ENCODE measurements at places on chromosomes 12 and 14.

DNA sequence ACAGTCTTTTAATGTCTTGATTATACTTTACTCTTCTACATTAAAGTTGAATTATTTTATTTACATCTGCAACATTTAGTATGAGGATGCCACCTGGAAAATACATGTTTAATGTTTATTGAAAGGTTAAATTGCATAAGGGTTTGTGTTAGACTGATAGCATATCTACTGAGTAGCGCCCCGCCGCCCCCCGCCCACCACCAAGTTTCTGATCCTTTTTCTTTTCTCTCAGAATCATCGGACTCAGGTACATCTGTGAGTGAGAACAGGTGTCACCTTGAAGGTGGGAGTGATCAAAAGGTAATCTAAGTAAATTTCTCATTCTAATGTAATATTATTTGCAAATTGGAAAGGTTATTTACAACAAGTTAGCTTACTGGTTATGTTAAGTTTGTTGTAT, 16.2 kb downstream of the MDM2 start:
- DNase-seq = no peak

DNA sequence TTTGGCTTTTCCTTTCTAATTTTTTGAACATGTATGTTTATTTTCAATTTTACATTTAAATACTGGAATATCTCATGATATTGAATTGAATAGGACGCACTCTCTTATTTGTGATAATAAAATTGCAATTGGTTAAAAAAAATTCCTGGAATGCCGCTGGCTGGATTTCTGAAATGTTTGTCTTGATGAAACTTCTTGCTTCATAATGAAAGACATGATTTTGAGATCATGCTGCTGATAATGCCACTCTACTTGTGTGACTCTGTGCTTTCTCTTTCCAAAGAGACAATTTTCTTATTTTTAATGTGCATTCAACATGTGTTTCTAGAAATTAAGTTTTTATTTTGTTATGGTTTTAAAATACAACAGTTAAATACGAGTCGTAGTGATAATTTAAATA, 465.7 kb upstream of the FAR2 start:
- no peak for DNase-seq

GRCh38 chr12:113551563-113551962, 79.9 kb upstream of the LHX5 start:
- DNase-seq = no peak

DNA sequence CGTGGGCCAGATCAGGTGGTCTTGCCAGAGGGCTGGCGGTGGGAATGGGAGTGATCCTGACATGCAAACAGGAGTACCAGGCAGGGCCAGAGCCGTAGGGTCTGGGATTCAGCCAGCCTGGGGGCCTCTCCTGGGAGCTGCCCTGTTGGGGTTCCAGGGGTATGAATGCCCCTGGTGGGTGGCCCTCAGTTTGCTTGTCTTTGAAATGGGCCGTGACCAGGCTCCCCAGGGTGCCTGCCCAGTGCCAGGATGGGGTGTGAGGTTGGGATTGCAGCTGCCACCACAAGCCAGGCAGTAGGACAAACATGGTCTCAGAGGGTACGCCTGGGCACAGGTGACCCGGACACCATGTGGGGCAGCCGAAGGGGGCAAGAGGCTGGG, 168.8 kb downstream of the KIF26A start:
- no peak for DNase-seq

GRCh38 chr12:4552191-4552590, 9.8 kb upstream of the DYRK4 start:
- no peak for DNase-seq

DNA sequence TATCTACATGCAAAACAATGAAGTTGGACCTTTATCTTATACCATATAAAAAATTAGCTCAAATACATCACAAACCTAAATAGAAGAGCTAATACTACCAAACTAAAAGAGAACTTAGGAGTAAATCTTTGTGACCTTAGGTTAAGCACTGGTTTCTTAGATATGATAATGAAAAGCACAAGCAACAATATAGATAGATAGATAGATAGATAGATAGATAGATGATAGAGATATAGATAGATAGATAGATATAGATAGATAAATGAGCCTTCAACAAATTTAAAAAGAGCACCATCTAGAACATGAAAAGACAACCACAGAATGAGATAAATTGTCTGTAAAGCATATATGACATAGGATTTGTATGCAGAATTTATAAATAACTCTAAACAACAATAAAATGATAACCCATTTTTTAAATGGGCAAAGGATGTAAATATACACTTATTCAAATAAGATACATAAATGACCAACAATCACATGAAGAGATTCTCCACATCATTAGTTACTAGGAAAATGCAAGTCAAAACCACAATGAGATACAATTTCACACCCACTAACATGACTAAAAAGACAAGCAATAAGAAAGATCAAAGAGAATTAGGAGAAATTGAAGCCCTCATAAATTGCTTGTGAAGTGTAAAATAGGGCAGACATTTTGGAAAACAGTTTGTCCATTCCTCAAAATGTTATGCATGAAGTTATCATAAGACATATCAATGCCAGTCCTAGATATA, 293.7 kb downstream of the BTG1 start:
- no peak for DNase-seq

- no peak for DNase-seq
Observed at GRCh38 chr14:105247715-105248367, 492 bp upstream of the BTBD6 start.

DNA sequence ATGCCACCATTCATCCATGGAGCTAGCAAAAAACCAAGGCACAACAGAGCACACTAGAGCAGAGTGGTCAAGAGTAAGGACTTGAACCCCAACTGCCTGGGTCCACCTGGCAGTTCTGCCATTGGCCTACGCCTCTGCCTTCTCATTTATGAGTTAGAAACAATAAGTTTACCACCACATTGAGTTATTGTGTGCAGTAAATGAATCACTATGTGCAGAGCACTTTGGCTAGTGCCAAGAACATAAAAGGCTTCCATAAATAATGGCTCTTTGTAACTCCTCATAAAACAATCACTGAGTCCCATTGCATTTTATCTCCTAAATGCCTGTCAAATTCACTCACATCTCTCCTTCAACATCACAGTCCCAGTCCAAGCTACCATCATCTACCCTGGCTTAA, 86.3 kb downstream of the OTX2 start:
- DNase-seq = peak; percentile 19

DNA sequence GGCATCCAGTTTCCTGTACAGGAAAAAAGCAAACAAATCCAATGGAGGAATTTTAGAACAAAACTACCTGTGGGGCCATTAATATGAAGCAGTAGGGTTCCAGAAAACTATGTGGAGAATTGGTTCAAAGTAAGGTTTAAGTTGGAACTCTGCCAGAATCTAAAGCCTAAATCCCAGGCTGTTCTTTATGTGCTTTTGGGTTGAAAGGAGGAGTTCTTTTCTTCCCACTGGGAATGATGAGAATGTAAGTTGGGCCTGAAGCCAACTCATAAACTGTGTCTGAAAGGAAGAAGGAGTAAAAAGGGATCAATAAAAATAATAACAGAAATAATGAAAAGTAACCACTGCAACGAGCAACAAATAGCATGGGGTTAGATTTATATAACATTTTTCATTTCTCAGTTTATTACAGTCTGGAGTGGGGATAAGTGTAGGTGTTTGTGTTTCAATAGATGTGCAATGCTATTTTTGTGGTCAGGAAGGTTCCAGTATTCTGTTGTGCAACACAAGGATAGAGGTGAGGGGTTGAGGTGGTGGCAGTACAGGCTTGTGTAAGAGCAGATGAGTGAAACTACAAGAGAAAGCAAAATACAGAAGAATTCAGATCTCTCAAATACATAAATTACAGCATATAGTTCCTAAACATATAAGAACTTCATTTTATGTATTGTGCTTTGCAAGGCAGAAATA, 373.6 kb downstream of the EMP1 start:
- peak; percentile 52 for DNase-seq

GRCh38 chr12:124388038-124388671, 93.3 kb downstream of the RFLNA start:
- DNase-seq = no peak

GRCh38 chr12:6280672-6281071, 29.8 kb upstream of the PLEKHG6 start:
- no peak for DNase-seq

- DNase-seq = peak; percentile 92
Observed at GRCh38 chr14:30355431-30355913, 203.5 kb upstream of the G2E3 start.

DNA sequence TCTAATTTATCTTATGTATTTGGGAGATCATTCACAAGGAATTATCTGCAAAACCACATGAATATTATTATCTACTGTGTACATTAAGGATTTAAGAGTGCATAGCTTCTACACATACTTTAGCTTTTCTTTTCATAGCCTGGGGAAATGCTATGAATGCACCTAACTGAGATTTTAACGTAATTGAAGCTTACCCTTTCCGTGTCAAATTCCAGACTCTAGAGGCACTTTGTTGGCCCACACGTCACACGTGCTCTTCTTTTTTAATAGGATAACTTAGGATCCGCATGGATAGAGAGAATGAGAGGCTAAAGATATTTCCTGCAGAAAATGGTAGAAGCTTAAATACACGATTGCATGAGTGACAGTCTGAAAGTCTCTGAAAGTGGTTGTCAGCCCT, 481.1 kb downstream of the PCNX1 start:
- no peak for DNase-seq

DNA sequence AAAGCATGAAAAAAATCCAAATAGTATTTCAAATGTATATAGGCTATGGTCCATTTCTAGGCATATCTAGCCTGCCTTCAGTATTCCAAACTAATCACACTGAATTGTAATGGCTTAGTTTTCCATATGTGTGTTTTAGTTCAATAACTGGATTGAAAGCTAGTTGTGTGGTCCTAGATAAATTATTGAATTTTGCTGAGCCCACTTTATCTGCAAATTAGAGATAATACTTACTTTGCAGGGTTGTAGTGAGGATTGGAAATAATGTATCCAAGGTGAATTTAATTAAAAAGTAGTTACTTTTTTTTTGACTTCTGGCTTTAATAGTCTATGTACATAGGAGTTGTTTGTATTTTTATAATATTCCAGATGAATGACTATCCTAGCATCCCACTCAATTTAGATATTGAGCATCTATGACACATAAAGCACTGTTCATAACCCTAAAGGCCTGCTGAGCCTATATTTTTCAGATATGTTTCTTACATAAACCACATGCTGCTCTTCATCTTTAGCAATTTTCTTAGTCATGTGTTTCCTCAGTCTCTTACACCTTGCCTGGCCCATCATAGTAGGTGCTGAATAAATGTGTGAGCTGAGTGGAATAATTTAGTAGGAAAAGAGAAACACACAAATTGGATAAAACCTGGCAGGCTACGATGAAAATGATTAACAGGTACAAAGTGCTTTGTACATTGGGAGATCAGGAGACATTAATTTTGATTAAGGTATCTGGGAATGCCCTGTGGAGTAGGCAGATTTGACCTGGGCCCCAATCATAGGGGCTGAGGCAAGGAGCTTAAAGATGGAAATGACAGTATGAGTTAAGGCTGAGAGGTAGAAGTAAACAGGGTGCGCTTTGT, 1.1 kb upstream of the ATP23 start:
- DNase-seq = peak; percentile 49

DNA sequence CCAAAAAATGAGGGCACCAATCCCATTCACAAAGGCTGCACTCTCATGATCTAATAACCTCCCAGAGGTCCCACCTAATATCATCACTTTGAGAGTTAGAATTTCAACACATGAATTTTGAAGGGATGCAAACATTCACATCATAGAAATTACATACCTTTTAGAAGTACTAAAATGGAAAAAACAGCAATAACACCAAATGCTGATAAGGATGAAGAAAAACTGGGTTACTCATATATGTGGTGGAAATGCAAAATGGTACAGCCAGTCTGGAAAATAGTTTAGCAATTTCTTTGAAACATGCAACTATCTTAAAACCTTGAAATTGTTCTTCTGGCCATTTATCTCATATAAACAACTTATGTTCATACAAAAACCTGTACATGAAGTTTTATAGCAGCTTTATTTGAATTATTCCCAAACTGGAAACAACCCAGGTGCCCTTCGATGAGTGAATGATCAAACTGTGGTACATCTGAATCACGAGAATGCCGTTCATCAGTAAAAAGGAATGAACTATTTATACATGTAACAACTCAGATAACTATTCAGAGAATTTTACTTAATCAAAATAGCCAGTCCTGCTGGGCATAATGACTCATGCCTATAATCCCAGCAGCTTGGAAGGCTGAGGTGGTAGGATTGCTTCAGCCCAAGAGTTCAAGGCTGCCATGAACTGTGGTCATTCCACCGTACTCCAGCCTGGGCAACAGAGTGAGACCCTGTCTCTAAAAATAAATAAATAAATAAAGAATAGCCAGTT, 109.4 kb upstream of the SSTR1 start:
- DNase-seq = no peak

GRCh38 chr14:32432813-32433538, 103.9 kb downstream of the AKAP6 start:
- no peak for DNase-seq

GRCh38 chr14:66482873-66483272, 3.3 kb upstream of the CCDC196 start:
- no peak for DNase-seq

DNA sequence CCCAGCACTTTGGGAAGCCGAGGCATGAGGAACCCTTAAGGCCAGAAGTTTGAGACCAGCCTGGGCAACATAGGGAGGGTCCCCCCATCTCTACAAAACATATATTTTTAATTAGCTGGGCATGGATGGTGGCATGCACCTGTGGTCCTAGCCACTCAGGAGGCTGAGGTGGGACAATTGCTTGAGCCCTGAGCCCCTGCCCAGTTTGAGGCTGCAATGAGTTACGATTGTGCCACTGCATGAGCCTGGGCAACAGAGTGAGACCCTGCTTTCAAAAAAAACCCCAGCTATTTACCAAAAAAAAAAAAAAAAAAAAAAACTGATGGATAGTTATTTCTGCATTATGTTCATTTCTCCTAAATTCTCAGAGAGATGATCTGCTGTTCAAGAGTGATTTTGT, 230.0 kb downstream of the SOX5 start:
- DNase-seq = no peak

GRCh38 chr14:44960646-44961045, 1.1 kb downstream of the KLHL28 start:
- no peak for DNase-seq

DNA sequence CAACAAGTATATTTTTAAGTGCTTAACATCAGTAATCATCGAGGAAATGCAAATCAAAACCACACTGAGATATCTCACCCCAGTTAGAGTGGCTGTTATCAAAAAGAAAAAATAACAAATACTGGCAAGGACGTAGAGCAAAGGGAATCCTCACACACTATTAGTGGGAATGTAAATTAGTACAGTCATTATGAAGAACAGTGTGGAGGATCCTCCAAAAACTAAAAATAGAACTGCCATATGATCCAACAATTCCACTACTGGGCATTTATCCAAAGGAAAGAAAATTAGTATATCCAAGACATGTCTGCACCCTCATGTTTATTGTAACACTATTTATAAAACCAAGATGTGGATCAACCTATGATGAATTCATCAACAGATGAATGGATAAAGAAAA, 149.0 kb upstream of the PWP1 start:
- peak; percentile 31 for DNase-seq

Measured in NCI-H69 (cell line).